ENCODE measurements at places on chromosomes 7 and 10. TPM values are rescaled to one million over a fixed set of nuclear protein-coding genes. Genes with fewer than 3 reads are reported as not detected.

DNA sequence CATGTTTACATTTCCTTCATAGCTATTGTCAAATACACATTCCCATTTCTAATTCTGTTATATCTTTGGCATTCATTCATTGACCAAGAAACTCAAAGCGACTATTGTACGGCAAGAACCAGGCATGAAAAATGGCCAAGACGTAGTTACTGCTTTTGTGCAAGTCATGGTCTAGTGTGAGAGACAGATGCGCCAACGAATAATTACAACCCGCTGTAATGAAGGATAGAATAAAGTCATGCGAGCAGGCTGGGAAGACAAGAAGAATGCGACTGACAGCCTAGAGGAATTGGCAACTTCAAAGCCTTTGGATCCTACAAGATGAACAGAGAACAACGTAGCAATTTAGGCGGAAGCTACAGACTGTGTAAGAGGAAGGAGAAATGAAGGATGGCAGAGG lies 221.2 kb downstream of the CALN1 start:
- peaks cover 2% of the 10 kb centered on the region for H3K27me3 ChIP-seq
- no peaks in the 10 kb centered on the region for H3K4me1 ChIP-seq
- H3K36me3 ChIP-seq, result no peaks in the 10 kb centered on the region
- DNase-seq, result no peak

GRCh38 chr7:134703782-134704181 lies 57.1 kb downstream of the BPGM start:
- DNase-seq, result no peak
- H3K27ac ChIP-seq, result no peak overlapping the region
- H3K27me3 ChIP-seq, result no peaks in the 10 kb centered on the region
- peaks cover 9% of the 10 kb centered on the region for H3K4me1 ChIP-seq
- no peak overlapping the region for H3K4me3 ChIP-seq

DNA sequence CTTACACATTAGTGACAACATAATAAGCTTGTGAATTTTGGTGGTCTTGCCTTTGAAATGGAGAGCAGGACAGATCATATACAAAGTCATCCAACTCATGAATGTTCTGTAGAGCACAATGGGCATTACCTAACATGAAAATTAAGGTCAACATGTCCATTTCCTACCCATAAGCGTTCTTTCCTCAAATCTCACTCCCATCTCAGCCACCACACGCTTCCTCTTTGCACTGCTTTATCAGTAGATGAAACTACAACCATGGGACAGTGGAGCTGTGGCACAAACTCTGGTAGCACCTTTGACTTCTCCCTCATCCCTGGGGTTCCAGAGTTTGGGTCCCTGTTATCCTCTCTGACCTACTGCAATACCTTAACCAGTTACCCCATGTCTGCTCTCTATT lies 2.2 kb downstream of the PON2 start:
- H3K27ac ChIP-seq, result no peak overlapping the region
- H3K36me3 ChIP-seq, result peaks cover 15% of the 10 kb centered on the region
- H3K4me3 ChIP-seq, result no peak overlapping the region

The FAM20C gene
- total RNA-seq, result 24.0 TPM

The SCIN gene
- 0.27 TPM for total RNA-seq

The SERPINE1 gene
- total RNA-seq, result 1.6 TPM

GRCh38 chr7:24334627-24335026 lies 50.6 kb downstream of the NPY start:
- no peak overlapping the region for H3K27ac ChIP-seq
- H3K4me3 ChIP-seq, result no peak overlapping the region
- H3K36me3 ChIP-seq, result no peaks in the 10 kb centered on the region
- no peaks in the 10 kb centered on the region for H3K4me1 ChIP-seq

DNA sequence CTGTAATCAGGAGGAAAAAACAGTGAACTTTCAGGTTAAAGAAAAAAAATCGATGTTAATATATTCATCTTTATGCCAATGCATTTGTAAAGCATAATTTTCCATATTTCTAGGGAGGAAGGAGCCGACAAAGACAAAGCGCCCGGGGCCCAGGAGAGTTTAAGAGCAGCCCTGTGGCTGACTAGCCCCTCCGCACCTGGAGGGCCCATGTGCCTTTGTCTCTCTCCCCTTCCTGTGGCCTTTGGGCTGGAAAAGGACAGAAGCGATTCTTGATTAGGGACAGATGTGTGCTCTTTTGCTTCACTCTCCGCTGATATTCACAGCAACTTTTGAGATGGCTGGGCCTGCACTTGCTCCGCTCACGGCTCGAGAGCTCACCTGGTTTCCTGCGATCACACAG lies 23.1 kb downstream of the DDC start:
- DNase-seq, result peak; percentile 19
- H3K4me3 ChIP-seq, result no peak overlapping the region
- H3K27ac ChIP-seq, result no peak overlapping the region

DNA sequence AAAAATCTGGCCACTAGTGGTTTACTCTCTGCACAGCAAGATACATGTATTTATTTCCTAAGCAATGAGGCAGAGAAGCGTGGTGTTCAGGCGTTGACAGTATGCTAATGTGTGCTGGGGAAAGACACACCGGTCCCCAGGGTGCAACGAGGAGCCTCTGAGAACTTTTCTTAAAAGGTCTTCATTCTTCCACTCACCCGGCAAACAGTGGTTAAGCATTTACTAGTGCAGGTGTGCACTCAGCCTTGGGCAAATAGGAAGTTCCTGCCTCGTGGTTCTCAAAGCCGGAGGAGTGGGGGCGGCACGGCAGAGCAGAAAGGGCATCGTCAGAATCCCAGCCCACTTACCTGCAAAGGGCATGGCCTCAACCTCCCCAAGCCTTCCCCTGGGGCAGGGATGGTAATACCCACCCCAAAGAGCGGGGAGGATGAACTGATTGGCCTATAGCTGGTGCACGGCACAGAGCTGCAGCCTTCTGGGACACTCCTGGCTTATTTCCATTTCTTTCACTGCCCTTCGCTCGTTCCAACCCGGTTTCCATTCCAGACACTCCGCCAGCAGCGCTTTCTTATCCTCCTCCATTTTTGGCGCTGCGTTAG lies 184.3 kb upstream of the CTBP2 start:
- no peaks in the 10 kb centered on the region for H3K36me3 ChIP-seq
- no peaks in the 10 kb centered on the region for H3K4me1 ChIP-seq
- no peak overlapping the region for H3K4me3 ChIP-seq
- DNase-seq, result no peak
- no peak overlapping the region for H3K27ac ChIP-seq
- H3K27me3 ChIP-seq, result peaks cover 3% of the 10 kb centered on the region

The C10orf90 gene
- total RNA-seq, result 0.58 TPM

The SMKR1 gene
- total RNA-seq, result not detected

DNA sequence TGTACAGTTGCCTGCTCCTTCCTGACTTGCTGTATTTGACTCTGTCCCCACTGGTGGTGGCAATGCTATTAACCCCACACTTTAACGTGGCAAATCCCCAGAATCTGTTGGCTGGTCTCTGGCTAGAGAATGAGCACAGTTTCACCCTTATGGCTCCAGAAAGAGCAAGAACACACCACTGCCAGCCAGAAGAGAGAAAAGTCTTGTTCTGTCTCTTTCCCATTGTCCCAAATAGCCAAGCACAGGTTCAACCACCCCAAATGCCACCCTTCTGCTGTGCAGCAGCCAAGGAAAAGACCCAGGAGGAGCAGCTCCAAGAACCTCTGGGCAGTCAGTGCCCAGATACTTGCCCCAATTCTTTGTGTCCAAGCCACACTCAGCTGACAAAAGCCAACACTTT lies 11.3 kb downstream of the SLC16A9 start:
- H3K27ac ChIP-seq, result no peak overlapping the region
- no peaks in the 10 kb centered on the region for H3K36me3 ChIP-seq
- H3K27me3 ChIP-seq, result no peaks in the 10 kb centered on the region
- H3K4me3 ChIP-seq, result no peak overlapping the region
- no peak for DNase-seq

GRCh38 chr7:142359694-142360279 lies 101.9 kb upstream of the PRSS58 start:
- no peak for DNase-seq
- H3K27ac ChIP-seq, result no peak overlapping the region
- no peaks in the 10 kb centered on the region for H3K27me3 ChIP-seq
- H3K4me3 ChIP-seq, result no peak overlapping the region
- no peaks in the 10 kb centered on the region for H3K4me1 ChIP-seq

GRCh38 chr7:106062521-106062931 lies 49.6 kb downstream of the SYPL1 start:
- H3K4me3 ChIP-seq, result no peak overlapping the region
- no peaks in the 10 kb centered on the region for H3K27me3 ChIP-seq
- H3K36me3 ChIP-seq, result no peaks in the 10 kb centered on the region
- H3K4me1 ChIP-seq, result peaks cover 21% of the 10 kb centered on the region
- no peak for DNase-seq

DNA sequence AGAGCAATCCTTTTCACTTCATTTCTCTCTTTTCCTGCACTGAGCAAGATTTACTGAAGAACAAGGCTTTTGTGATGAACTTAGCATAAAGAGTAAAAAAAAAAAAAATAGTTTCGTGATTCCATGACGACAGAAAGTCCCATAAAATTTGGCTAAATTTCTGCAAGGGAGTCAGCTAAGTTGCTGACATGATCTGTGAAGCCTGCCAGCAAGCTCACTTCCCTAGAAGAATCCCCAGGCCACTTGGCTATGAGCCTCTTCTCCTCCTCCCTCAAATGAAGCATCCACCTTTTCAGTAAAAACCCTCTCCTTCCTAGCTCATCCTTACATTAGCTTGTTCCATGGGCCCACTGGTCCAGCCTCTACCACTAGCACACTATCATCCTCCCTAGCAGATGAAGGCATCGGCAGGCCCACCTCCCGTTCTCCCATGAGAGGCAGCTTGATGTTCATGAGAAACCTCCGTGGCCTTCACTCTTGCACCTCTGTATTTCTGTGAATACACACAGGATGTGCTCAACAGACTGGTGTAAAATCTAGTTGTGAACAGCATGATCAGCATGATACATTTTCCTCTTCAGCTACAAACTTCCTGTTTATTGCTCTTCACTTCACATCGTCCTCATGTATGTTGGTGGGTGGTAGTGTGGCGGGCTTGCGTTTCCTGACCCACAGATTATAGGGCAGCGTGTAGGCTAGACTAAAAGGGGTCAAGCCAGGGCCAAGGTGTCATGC lies 30.9 kb downstream of the GIMAP8 start:
- H3K27me3 ChIP-seq, result no peaks in the 10 kb centered on the region
- no peaks in the 10 kb centered on the region for H3K36me3 ChIP-seq
- H3K4me1 ChIP-seq, result no peaks in the 10 kb centered on the region
- DNase-seq, result peak; percentile 54
- no peak overlapping the region for H3K4me3 ChIP-seq

The SPOCK2 gene
- 3.7 TPM for total RNA-seq

GRCh38 chr7:2635810-2636701 lies 4.3 kb downstream of the TTYH3 start:
- H3K4me3 ChIP-seq, result no peak overlapping the region
- H3K27me3 ChIP-seq, result no peaks in the 10 kb centered on the region
- peaks cover 88% of the 10 kb centered on the region for H3K4me1 ChIP-seq

DNA sequence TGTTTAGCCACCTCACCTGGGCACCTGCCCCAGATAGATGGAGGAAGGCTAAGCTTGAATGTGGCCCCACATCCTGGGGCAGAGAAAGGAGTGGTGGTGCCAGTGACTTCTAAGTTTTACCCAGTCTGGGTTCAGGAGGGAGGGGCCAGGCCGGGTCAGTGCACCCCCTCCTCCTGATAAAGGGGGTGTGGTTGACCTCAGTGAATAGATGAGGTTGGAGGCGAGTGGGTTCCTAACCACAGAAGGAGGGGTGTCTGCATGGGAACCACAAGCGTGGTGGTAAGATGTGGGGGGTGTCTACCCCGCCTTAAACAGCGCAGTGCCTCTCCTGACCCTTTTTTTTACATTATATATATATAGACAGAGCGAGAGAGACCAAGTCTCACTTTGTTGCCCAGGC lies 105.3 kb upstream of the KCTD7 start:
- no peak overlapping the region for H3K4me3 ChIP-seq
- no peak for DNase-seq
- H3K27me3 ChIP-seq, result no peaks in the 10 kb centered on the region
- peaks cover 3% of the 10 kb centered on the region for H3K36me3 ChIP-seq

The PIK3CG gene
- 3.3 TPM for total RNA-seq

GRCh38 chr10:126369125-126369710 lies 19.1 kb downstream of the ADAM12 start:
- peaks cover 30% of the 10 kb centered on the region for H3K4me1 ChIP-seq
- H3K4me3 ChIP-seq, result no peak overlapping the region
- peak; percentile 98 for DNase-seq
- H3K36me3 ChIP-seq, result no peaks in the 10 kb centered on the region
- peak overlapping the region; percentile 56 for H3K27ac ChIP-seq

The RALA gene
- 16.1 TPM for total RNA-seq

The BLNK gene
- total RNA-seq, result 1.2 TPM

The RAB19 gene
- total RNA-seq, result not detected

GRCh38 chr7:85215098-85215497 lies 28.2 kb upstream of the SEMA3D start:
- no peaks in the 10 kb centered on the region for H3K27me3 ChIP-seq
- no peak for DNase-seq
- no peak overlapping the region for H3K27ac ChIP-seq
- no peak overlapping the region for H3K4me3 ChIP-seq
- H3K4me1 ChIP-seq, result no peaks in the 10 kb centered on the region
- H3K36me3 ChIP-seq, result no peaks in the 10 kb centered on the region

DNA sequence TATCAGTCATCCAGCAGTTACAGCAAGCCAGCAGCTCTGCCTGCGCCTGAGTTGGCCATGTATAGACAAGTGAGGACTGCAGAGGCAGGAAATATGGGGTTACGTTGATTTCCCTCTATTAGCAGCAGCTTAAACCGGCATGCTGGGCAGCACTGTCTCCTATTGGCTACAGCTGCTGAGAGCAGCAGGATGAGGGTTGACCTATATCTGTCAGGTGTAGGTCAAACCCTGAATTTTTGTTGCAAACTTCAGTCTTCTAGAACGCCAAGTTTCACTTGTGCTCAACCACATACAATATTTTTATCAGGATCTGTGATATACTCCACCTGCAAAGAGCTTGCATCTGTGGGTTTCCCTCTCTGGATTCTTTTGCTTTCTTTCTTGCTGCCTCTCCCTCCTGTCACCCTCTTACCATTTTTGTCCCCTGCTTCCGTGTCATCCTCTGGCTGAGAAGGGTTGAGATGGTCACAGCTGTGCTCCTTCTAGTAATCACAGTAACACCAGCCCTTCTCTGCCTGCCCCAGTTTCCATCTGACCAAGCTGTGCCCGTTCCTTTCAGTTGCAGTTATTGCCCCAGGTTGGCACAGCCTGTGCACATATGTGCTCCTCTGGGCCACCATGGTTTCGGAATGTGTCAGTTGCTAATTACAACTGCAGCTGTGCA lies 23.8 kb upstream of the GLCCI1 start:
- no peak overlapping the region for H3K4me3 ChIP-seq
- H3K27ac ChIP-seq, result no peak overlapping the region
- peaks cover 7% of the 10 kb centered on the region for H3K4me1 ChIP-seq
- no peaks in the 10 kb centered on the region for H3K27me3 ChIP-seq
- DNase-seq, result peak; percentile 27
- no peaks in the 10 kb centered on the region for H3K36me3 ChIP-seq
